CD4-positive, alpha-beta T cell treated with Interleukin-4 for 4 hours (primary cell): ENCODE measurements at places on chromosomes 12 and 14.

DNA sequence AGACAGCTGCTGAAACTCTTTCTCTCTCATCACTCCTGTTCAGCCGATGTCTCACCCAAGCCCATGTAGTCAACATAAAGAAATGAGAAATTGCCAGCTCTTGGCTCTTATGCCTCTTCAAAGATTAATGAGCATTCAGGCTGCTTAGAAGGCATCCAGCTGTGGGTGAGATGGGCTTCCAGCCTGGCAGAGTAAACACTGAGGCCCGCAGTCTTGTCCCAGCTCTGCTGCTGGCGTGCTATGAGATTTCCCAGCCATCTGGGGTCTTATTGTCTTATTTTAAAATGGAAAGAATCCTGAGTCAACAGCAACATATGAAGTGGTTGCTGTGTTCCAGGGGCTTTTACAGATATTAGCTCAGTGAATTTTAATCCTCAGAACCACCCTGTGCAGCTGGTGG lies 12.6 kb downstream of the RXYLT1 start:
- DNase-seq = no peak

- DNase-seq = no peak
These were observed 7.8 kb downstream of the PITPNM2 start for GRCh38 chr12:123142921-123143735.

DNA sequence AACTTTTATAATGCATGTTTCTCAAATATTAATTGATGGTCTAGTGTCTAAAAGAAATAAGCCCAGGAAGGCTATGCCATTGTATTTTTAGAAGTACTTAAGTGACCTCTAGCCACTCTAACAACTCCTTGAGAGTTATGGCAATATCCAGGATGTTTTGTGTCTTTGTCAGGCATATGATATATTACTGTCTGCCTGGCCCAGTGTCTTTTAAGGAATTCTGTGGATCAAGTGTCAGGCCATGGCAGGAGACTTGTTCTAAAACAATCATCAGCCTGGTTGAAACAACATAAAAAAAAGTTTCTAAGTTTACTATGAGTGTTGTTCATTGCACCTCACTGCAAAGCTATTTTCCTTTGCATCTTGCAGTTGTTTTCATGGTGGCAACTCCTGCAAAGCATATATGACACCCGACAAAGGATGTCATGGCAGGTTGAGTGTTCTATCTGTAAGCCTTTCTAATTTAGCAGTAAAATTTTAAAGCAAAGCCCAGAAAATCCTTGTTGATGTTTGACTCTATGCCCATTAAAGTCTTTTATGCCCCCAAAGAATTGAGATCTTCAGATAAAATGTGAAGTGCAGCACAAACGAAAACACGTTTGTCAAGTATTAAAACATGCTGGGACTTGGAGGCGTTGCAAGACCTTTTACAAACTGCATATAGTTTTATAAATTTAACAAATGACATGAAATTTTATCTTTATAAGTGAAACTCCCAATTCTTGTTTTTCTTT lies 89.5 kb upstream of the SLC38A2 start:
- no peak for DNase-seq

GRCh38 chr12:2347844-2348481 lies 295.2 kb downstream of the CACNA1C start:
- DNase-seq = no peak

DNA sequence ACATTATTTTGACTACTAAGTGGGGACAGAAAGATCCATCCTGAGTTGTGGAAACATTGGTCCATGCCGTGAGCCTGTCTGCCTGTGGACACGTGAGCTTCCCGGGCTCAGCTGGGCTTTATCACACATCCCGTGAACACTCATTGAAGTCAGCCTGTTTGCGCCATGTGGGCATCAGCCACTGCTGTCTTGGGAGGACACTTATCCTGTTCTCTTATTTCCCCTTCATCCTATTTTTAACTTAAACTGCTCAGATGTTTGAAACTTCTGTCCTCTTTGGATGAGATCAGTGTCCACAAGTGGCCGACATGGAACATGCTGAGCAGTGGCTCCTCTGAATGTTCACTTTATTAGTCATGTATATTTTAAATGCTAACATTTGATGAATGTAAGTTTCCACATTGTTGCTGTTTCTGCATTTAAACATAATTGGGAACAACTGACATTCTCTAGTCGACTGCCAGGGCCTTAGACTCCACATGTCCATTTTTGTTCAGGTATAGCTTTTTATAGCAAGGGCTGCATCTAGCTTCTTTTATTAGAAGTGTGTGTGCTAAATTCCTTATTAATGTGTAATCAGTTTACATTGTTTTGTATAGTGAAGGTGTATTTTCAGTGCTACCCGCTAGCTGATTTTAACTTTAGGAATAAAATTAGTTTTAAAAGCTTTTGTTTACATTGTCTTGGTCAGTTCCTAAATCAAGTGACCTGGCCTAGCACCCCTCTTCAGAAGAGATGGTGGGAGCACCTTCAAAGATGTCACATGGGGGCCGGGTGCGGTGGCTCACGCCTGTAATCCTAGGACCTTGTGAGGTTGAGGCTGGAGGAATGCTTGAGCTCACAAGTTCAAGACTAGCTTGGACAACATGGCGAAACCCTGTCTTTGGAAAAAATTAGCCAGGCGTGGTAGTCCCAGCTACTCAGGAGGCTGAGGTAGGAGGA lies 24.0 kb downstream of the RNF34 start:
- DNase-seq = no peak

GRCh38 chr12:40225984-40226602 lies 1.3 kb downstream of the LRRK2 start:
- DNase-seq = no peak

DNA sequence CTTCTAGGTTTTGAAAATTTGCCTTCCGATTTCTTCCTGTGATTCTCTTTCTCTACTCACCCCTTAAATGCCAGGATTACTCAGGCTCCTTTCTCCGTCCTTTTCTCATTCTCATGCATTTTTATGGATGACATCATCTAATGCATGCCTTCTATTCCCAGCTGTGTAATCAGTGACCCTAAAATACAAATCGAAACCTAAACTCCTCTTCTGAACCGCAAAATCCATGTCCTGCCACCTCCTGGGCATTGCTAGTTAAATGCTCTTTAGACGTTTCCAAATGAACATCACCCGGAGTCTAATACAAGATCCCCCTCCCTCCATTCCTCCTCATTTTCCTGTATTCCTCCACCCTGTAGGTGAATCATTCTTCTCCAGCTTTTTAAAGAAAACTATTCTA lies 1703.1 kb upstream of the FLRT2 start:
- DNase-seq = no peak

DNA sequence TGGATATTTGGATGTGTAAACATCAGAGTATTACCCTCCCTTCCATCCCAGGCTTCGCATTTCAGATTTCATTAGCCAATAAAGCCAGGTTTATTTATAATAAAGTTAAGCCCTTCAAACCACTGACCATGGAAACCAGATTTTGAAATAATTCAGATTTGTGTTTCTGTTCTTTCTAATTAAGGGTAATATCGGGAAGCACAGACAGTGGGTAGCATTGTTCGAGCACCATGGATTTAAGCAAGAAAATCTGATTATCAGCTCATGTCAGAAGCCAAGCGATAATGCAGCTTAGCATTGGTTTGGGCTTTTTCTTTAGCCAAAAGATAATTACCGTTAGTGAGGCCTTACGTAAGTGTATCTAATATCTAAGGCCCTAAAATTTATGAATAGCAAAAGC lies 116.1 kb downstream of the C12orf42 start:
- DNase-seq = no peak

DNA sequence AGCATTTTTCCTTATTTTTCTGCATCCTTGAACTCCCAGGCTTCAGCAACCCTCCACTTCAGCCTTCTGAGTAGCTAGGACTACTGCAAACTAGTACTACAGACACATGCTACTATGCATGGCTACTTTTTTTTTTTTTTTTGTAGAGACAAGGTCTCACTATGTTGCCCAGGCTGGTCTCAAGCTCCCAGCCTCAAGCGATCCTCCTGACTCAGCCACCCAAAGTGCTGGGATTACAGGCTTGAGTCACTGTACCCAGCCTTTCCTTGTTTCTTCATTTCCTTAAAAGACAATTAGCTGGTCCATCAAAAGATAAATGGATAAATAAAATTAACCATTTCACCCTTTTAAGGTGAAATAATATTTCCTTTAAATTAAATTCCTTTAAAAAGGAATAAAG lies 205.8 kb downstream of the SPTSSA start:
- DNase-seq = no peak

- DNase-seq = no peak
These were observed 96.2 kb downstream of the FIGNL2 start for GRCh38 chr12:51752234-51752889.

DNA sequence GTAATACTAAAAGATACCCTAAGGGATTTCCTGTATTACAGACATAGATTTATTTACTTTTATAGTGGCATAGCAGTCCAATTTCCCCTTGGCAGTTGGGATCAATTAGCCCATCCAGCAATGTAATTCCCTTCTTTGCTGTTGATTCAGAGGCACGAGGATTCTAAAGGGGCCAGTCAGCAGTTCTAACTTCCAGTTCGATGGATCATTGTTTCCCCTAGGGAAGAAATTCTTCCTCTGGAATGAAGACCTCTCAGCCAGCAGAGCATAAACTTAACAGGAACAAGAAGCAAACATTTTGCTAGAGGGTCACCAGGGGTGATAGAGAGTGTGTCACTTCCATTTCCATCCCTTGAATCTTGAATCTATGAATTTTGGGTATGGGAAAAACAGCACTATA lies 395.7 kb upstream of the NOVA1 start:
- DNase-seq = no peak

- no peak for DNase-seq
These were observed 187.4 kb downstream of the C12orf42 start for GRCh38 chr12:103308396-103308795.

DNA sequence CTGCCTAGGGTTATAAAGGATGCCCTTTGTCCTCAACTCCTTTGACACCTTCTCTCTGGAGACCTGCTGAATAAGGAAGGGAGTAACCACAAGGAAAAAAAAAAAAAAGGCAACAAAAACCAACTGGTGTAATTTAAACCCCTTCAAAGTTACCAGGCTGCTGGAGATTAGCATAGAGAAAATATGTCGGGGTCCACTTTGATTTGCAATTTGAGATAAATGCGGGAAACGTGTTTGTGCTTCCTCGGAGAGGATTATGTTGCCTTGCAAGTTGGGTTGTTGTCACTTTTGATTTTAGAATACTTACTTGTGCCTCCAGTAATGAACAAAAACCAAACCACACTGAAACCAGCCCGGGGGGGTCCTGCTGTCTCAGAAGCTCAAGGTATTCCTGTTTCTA lies 200.2 kb upstream of the MYL2 start:
- DNase-seq = no peak

- DNase-seq = no peak
These were observed 5.2 kb downstream of the GALNT9 start for GRCh38 chr12:132324173-132324572.

DNA sequence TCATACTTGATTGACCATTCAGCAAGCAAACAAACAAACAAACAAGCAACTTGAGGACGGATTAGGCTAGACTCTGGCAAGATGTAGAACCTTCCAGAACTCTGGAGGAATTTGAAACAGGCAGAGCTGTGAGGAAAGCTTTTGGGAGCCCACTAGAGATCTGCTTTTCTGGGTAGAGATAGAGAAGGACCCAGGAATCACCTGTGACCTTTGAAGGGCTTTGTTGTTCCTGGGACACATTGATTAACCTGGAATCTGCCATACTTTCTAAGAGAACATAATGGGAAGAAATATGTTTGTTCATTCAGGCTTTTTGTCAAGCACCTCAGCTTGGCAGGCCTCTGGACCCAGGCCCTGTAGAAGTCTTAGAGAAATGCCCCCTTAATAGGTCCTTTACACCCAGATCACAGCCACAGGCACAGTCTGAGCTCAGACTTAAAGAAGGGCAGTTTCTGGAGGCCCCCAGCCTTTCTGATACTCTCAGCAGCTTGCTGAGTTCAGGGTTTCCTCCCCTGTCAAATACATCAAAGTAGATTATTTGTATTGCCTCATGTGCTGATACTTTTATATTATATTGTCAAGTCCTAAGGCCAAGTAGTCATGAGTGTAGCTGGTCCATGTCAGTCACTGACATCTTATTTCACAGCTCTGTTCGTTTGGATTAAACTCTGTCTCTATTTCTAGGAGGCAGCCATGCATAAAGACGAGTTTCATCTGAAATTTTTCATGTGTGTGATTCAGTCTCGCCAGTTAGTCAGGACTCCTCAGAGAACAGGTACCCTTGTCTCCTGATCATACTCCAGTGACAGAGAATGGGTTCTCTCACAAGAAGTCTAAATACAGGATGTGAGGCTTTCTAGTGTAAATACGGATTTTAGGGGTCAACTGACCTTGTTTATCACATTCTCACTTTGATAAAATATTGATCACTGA lies 1.1 kb upstream of the SENP1 start:
- DNase-seq = no peak

DNA sequence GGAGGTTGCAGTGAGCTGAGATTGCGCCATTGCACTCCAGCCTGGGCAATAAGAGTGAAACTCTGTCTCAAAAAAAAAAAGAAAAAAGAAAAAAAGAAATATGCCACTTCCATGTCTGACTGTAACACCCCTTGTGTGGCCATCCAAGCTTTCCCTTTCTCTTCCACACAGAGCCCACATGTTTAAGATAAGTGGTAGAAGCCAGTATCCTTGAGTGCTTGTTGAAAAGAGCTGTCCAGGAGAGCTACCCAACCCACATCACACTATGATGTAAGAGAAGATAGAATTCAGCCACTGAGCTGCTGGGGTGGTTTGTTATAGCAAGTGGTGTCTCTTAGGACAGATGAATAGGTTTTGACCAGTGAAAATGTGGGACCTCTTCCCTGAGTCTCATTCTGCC lies 82.1 kb downstream of the ZNF664 start:
- no peak for DNase-seq

DNA sequence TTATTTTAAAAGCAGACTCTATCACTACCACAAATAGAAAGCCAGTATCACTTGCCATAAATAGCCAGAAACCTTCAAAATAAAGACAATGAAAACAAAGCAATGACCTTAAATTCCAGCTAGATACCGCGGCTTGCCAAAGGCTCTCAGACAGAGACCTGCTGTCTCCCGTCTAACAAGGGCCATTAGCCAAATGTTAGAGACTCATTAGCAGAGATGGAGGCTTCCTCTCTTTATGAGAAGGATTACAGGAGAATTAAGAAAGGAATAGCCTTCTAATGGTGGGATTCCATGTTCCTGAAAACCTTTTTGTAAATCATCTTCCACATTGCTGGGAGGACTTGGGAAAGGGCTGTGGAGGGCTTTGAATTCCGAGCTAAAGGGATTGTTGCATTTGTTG lies 206.7 kb downstream of the AACS start:
- DNase-seq = no peak
